ENCODE measurements at places on chromosomes 7 and 10.
A peak's percentile ranks its signal among the peaks of the same experiment; 100 is the strongest.

DNA sequence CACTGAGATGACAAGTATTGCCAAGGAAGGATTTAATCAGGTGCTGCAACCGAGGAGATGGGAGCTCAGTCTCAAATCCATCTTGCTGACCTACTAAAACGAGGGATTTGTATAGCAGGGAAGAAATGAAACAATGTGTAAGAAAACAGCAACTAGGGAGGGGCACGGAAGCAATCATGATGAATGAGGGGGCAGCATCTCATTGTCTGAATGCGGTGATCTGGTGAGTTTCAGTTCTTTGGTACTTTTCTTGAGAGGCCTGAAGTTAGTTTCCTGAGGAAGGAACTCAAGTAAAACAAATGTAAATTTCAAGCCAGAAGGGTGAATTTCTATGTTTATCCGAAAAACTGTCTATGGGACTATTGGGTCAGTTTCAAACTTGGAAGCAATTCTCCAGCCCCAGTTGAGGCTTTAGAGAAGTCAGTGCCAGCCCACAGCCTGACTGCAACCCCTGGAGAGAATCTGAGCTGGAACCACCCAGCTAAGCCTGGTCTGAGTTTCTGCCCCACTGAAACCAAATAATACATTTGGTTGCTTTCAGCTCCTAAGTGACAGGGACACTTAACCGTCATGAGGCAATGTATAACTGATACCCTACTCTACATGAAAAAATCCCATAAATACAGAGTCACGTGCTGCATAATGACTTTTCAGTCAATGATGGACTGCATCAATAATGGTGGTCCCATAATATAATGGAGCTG is 45.8 kb upstream of the TNS3 start:
- no peak for DNase-seq

DNA sequence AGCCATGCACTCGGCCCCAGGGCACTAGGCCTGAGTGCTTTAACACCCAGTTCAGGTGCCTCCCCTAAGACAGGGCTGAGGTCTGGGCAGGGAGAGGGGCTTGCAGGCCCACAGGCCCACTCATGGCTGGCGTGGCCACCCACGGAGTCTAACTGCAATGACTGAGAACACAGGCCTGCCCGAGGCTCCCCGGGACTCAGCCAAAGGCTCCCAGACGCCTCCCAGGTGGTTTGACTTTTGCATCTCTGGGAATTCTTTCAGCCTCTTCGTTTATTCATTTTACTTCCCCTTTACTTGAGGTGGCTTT is 37.3 kb downstream of the PTPRN2 start:
- no peak for DNase-seq

DNA sequence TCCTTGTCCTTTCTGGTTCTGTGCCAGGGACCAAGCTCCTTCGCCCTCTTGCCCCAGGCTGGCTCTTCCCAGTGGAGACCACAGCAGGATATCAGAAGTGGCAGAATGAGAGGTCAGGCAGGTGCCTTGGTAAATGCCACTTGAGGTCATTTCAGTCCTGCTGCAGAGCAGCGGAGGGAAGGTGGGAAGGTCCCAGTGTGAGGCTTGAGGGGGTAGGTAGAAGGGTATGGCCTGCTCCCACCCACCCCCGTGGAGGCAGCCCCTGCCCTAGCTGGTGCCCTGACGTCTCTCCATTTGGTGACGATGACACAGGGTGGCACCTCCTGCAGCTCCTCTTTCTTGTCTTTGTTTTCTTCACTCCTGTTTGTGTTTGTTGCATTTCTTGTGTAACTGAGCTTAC is 538.8 kb downstream of the TCERG1L start:
- DNase-seq = no peak

DNA sequence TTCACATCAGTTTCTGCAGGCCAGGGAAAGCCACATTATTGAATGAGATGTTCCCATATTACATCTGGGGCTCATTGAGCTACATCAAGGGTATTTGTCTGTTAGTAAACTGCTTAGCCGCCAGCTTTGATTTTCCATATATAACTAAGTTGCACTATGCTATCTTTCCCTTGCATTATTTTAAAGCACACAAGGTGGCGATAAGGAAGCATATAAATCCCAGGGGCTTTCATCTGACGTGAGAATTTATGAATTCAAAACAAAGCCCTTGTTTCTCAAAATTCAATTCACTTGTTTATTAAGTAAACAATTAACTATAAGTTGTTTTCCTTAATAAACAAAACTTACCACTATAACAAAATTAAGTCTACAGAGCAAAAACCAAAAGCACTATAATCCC is 334.1 kb upstream of the TPK1 start:
- DNase-seq = peak; percentile 29

DNA sequence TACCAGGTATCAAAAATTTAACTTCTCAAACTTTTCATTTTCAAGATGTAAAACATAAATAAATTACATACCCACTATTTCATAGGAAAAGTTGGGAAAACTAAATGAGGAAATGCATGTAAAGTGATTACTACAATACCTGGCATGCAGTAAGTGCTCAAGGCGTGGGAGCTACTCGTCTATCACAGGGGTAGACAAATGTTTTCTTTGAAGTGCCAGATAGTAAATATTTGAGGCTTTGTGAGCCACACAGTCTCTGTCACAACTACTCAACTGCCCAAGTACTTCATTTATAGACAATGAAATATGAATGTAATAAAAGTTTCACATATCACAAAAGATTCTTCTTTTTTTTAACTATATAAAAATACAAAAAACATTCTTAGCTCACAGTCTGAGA is 96.4 kb upstream of the PCGF5 start:
- DNase-seq = no peak

GRCh38 chr7:53661645-53662217 is 626.3 kb downstream of the POM121L12 start:
- no peak for DNase-seq

GRCh38 chr10:61000769-61001730 is 57.1 kb upstream of the RHOBTB1 start:
- DNase-seq = peak; percentile 3

DNA sequence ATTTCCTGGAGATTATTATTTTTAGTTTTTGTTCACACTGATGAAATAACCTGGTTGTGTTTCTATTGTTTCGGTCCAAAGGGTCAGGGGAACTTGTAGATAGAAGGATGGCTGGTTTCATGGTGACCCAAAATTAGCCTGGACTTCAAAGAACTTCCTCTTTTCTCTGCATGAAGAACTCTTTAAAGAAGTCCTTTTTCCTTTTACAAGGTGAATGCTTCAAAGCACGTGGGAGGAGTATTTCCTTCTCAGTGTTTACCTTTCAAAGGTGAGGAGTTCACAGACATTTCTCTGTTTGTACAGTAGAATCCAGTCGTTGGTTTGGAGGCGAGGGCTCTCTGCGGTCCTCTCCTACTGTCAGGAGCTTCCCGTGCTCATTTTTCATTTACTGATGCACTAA is 561.7 kb downstream of the GATA3 start:
- DNase-seq = no peak

DNA sequence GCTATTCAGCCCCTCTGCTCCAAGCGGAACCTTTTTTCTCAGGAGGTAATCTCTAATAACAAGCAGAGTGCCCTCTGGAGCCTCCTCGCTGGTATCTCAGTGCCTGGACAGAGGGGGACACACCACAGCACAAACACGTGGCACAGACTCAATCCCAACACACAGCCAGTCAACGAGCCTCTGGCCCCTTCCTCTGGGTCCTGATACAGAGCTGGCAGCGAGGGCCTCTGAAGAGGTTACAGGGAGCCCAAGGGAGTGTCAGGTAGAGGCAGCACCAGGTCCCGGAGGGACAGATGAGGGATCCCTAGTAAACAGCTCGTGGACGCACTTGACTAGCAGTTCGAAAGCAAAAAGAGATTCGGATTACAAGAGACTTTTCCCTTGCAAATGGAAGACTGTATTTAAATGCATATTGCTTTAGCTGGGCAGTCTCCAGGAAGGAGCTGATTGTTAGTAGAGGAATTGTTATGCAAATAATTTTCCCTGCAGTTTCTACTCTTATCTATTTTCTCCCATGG is 14.1 kb downstream of the CXCL12 start:
- DNase-seq = no peak

DNA sequence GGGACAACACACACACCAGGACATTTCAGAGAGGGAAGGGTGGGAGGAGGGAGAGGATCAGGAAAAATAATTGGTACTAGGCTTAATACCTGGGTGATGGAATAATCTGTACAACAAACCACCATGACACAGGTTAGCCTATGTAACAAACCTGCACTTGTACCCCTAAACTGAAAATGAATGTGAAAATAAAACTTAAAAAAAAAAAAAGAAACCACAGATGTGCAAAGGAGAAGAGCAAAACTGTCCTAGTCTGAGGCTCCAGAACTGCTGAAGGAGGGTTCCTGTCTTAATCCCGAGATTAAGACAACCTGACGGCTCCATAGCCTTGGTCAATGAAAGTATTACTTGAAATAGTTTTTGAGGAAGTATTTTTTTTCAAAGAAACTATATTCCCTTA is 423.0 kb downstream of the NEBL start:
- no peak for DNase-seq

GRCh38 chr7:76301000-76301399 is 1.5 kb upstream of the HSPB1 start:
- DNase-seq = no peak

- no peak for DNase-seq
These were observed 15.8 kb upstream of the ZNRF2 start for GRCh38 chr7:30268586-30268985.

DNA sequence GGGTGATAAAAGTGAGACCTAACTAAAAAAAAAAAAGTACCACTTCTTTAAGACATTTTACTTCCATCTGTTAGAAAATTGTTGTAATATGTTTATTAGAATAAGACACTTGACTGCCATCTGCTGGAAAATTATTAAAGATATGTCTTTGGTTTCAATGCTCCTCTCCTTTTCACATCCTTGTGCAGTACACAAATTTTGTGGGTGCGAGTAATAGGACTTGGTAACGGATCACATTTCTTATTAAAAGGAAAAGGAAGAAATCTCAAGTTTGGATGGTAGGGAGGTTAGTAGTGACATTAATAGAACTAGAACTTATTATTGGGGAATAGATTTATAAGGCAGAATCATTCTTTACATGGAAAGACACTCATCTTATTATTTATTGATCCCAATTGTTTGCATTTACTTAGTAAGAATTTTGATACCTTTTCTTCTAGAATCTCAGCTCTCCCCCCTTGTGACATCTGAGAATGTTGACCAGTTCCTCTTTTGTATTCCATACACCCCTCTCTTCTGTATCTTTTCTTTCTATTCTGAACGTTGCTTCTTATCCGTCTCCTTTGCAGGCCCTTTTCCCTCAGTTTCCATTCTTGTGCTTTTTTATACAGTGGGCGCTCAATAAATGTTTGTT is 43.0 kb upstream of the RPA3 start:
- peak; percentile 66 for DNase-seq

DNA sequence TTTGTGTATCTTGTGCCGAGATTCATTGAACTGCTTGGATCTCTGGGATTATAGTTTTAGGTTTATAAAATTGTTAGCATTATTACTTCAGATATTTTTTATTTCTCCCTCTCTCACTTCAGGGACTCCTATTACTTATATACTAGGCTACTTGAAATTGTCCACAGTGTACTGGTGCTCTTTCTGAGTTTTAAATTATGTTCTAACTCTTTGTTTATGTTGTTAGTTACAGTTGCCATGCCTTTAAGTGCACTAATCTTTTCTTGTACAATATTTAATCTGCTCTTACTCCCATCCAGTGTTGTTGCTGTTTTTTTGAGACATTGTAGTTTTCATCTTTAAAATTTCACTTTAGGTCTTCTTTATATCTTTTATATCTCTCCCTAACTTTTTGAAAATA is 13.1 kb downstream of the PLEKHS1 start:
- no peak for DNase-seq

- DNase-seq = no peak
These were observed 706.8 kb upstream of the POT1 start for GRCh38 chr7:125636320-125636962.

DNA sequence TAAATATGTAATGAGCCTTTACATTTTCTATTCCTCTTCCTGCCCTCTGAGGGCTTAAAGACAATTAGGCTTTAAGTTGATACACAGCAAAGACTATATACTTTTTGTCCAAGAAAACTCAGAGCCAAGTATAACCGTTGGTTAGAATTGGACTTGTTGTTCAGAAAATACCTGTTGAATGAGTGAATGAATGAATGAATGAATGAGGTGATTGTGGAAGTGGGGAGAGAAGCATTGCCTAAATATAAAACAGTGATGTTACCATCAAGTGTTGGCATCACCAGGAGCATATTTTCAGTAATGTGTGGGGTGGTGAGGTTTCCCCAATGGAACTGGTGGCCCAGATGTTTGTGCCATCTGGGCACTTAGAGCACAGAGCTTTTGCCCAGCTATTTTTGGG is 106.9 kb downstream of the AOAH start:
- DNase-seq = no peak

DNA sequence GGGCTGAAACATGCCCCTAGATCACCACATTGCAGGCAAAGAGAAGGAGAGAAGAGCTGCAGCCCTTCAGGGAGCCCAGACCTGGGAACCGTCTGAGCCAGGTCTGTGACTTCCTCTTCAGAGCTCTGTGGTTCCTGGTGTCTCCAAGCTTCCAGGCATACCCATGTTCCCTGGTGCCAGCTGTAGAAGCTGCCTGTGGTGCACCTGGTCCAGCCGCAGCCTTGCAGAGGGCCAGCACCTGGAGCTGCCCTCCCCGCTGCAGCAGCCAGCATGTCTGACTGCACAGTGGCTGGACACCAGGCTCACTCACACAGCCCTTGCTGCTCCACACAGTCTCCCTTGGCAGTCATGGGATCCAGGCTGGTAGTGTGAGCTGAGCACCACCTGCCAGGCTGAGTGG is 33.6 kb downstream of the C7orf25 start:
- DNase-seq = no peak

DNA sequence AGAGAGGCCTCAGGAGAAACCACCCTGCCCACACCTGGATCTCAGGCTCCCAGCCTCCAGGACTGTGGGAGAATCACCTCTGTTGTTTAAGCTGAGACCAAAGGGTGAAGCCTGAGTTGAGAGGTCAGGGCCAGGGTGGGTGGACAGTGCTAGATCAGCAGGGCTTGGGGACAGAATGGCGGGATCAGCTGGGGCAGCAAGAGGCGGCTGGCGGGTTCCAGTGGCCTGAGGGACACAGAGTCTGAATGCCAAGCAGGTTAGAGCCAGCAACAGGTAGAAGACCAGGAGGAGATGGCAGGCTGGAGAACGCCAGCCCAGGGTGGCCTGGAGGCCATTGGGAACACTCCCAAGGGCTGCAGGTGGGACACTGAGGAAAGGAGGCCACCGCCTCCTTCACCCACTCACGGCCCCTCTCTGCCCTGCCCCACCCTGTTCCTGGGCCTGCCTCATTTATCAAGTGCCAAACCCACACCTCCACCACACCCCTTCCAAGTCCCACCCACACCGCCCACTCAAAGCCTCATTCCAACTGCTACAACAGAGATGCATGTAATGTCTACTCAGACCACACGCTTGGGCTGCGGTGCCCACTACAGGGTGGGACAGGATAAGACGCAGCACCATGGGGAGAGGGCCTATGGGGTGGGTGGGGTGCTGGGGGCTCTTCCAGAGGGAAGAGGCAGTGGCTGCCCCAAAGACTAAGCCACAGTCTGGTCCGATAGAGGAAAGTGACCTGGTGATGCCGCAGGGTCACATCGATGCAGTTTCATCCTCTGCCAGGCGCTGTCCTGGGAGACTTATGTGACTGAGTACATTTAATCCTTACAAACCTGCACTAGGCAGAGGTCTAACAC is 173.9 kb downstream of the TNS3 start:
- DNase-seq = no peak

GRCh38 chr7:41933427-41933826 is 230.5 kb upstream of the INHBA start:
- no peak for DNase-seq

- DNase-seq = no peak
These were observed 252.8 kb downstream of the ZMYND11 start for GRCh38 chr10:387909-388660.

GRCh38 chr7:101813402-101814019 is 3.9 kb upstream of the CUX1 start:
- DNase-seq = no peak

- no peak for DNase-seq
These were observed 227.6 kb upstream of the IMMP2L start for GRCh38 chr7:111789870-111790269.

Data from COR-L47 (cell line).